ENCODE measurements at places on chromosomes 6 and 20.

DNA sequence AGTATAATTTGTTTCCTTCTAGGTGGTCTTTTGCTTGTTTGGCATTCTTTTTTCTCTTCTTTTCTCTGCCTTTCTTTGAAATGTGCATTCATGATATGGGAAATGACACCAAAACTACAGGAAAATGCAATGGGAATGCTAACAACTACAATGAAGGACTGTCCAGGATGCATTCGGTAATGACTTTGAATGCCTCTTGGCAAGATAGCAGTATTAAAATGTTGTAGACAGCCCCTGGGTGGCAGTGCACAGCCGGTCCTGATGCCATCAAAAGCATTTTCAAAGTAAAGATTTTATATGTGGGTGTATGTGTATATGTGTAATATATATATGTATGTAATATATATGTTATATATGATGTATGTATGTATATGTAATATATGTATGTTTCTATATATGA lies 218.8 kb upstream of the MMS22L start:
- no peak for DNase-seq

GRCh38 chr6:15481390-15482291 lies 181.2 kb downstream of the DTNBP1 start:
- DNase-seq: no peak

GRCh38 chr6:162219266-162219665 lies 508.3 kb downstream of the PRKN start:
- DNase-seq: no peak

DNA sequence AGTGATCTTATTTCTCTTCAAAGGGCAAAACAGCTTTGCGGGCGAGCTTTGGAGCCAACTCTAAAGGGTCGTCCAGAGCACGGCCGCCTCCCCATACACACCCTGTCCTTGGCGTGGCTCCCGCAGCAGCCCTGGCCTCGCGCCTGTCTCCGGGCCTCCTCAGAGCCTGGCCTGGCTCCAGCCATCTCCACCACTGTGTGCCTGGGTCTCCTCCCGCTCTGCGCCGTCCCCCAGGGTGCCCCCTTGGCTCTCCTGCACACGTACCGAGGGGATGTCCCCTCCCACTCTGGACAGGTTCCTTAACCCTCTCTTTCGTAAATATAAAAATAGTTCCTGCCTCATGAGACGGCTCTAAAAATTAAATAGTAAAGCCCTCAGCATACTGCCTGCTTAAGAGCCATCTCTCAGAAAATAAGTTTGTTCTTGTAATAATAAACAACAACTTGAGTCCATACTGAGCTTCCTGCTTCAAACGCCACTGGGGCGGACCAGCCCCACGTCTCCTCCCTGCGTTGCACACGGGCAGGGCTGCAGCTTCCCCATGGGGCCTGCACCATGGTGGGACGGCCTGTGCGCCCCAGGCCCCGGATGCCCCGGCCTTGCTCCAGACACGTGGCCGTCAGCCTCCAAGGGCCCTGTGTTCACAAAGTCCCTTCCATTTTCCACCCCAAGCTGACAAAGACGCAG lies 226.2 kb downstream of the TTLL2 start:
- DNase-seq: no peak

- no peak for DNase-seq
These were observed 16.8 kb downstream of the USP45 start for GRCh38 chr6:99498421-99498820.

- DNase-seq: no peak
These were observed 11.9 kb downstream of the ZNF335 start for GRCh38 chr20:45959956-45960630.

GRCh38 chr20:19828232-19828631 lies 70.2 kb downstream of the RIN2 start:
- DNase-seq: no peak

DNA sequence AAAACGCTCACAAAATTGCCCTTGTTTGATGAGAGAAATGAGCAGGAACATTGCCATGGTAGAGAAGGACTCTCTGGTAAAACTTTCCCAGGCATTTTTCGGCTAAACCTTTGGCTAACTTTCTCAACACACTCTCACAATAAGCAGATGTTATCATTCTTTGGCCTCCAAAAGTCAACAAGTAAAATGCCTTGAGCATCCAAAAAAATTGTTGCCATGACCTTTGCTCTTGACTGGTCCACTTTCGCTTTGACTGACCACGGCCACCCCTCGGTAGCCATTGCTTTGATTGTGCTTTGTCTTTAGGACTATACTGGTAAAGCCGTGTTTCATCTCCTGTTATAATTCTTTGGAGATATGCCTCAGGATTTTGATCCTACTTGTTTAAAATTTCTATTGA lies 41.1 kb upstream of the PREP start:
- no peak for DNase-seq

- no peak for DNase-seq
These were observed 238.7 kb upstream of the RREB1 start for GRCh38 chr6:6869094-6869493.

GRCh38 chr20:34110025-34110744 lies 1.9 kb downstream of the EIF2S2 start:
- DNase-seq: no peak

- no peak for DNase-seq
These were observed 11.0 kb downstream of the TNFAIP3 start for GRCh38 chr6:137878029-137878428.

GRCh38 chr20:54162378-54163009 lies 11.3 kb downstream of the CYP24A1 start:
- DNase-seq: no peak

- no peak for DNase-seq
These were observed 101.0 kb upstream of the VSTM2L start for GRCh38 chr20:37801921-37802320.

DNA sequence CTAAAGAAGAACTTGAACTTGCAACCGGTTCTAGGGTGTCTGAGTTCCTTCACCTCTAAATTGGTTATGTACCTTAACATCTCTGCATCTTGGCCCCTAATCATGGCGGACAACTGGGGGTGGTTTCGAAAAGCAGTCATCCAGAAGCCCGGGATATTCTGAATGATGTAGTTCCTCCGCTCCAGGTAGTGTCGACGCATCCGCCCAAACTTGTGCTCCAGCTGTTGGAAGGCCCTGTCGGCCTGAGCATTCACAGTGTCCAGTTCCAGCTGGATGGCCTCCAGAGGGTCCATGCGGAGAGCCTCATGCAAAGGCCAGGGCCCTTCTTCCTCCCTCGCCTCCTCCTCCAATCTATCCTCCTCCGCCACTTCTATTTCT lies 887 bp downstream of the TSPYL1 start:
- DNase-seq: no peak

DNA sequence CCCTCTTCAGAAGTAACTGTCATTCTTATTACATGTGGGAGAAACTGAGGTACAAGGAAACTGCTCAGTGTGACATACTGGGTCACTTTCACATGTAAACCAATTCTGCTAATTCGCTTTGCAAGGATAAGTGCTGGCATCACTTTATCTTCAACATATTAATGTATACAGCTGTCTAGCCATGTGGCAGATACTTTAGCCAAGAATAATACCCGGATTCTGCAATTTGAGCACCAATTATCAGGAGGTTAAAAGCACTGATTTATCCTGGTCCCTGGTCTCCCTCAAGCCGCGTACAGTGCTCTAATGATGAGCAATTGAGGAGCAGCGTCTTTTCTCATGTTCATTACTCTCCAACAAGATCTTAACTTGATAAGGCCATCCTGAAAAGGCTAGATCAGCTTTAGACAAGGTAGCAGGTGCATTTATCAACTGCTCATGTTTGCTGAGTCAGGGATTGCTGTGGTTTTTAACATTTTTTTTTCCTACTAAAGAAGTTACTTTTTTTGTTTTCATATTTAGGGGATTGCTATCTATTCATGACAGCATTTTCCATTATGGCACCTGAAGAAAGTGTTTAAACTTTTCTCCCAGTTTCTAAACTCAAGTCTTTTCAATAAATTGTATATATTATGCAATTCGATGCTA lies 1066.3 kb upstream of the MAP3K7 start:
- DNase-seq: no peak

- peak; percentile 49 for DNase-seq
These were observed 12.9 kb upstream of the ZNF343 start for GRCh38 chr20:2521369-2522305.

DNA sequence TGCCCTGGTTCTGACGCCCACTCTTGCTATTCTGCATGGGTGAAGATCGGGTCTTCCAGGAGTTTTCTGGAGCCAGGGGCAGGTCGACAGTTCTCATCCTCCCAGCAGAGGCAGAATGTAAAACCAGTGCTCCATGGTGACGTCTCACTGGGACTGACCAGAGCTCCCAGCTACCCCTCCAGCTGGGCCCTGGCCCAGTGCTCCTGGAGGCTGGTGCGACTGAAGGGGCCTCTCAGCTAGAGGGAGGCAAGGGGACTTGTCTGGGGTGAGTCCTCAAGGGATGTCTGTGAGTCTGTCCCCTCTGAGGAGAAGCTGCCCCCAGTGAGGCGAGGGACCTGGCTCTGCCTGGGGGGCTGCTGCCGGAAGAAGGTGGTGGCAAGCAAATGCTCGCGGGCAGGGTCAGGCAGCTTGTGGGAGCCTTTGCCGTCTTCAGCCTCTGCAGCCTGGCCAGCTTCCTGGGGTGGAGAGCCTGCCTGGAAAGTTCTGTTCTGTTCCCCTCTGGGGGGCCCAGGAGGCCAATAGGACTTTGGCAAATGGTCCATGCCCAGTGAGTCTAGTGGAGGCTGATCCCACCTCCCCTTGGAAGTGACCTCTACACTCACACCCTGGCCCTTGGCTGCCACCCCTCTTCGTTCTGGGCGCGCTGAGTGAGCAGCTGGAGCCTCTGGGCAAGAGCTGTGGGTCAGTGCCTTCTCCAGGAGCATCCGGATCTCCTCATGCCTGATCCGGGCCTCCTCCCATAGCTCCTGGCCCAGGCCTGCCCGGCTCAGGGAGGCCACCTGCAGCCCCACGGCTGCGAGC lies 47.5 kb downstream of the KIAA1755 start:
- DNase-seq: no peak

DNA sequence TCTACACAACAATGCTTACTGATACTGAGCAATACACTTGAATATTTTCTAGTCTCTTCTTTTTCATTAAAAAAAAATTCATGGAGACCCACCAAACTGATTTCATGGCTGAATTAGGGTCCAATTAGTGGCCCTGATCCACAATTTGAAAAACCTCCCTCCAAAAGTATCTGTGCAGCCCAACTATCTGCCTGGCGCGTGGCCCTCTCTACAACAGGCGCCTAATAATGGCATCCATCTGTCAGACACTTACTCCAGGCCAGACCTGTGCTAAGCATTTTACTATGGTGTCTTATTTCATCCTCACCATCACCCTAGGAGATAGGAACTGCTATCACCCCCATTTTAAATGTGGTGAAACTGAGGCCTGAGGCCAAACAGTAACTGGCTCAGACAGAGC lies 14.0 kb downstream of the TFEB start:
- DNase-seq: no peak

- DNase-seq: peak; percentile 69
These were observed 199.2 kb upstream of the NT5E start for GRCh38 chr6:85250586-85251220.

GRCh38 chr6:88823998-88824397 lies 139.4 kb downstream of the RNGTT start:
- peak; percentile 73 for DNase-seq

DNA sequence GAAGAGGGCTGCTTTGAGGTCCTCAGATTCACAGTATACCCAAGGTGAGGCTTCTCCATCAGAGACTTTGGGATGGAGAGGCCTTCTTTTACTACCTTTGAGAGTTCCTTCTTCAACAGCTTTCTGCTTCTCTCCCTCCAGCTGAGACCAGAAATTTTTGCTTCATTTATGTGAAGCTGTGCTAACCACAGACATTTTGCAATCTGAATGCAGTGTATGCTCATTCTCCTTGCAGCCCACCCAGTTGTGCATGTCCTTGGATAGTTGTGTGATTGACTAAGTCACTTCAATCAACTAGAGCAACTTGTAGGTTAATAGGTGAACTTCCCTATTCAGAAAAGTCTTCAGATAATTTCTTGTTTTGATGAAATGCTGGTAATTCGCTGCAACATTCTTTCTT lies 20.1 kb downstream of the DCBLD1 start:
- peak; percentile 43 for DNase-seq

DNA sequence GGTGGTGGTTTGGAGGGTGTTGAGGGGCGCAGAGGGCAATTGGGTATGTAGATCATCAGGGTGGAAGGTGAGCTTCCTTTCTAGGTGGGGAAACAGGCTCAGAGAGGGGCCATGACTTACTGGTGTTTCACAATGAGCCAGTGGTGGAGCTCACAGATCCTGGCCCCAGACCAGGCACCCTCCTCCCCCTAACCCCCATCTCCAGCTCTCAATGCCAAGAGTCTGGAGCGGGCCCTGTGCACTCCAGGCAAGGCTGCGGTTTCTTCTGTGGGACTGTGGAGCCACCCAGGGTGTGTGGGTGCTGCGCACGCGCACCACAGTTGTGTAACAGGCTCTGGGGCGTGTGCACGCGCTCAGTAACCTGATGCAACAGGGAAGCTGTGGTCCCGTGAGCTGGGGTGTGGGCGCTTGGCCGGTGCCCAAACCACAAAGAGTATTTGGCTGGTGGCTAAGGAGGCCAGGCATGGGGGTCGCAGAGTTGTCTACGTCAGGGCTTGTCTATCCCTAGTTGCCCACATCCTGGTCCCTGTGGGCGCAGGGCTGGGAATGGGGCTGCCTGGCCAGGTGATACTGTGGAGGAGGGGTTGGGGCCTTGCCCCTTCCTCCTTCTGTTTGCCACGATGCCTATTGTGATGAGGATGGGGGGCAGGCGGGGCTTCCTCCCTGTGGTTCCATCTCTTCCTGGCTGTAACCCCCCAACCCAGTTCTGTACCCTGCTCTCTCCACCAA lies 37.5 kb upstream of the MRPS18A start:
- DNase-seq: peak; percentile 97

DNA sequence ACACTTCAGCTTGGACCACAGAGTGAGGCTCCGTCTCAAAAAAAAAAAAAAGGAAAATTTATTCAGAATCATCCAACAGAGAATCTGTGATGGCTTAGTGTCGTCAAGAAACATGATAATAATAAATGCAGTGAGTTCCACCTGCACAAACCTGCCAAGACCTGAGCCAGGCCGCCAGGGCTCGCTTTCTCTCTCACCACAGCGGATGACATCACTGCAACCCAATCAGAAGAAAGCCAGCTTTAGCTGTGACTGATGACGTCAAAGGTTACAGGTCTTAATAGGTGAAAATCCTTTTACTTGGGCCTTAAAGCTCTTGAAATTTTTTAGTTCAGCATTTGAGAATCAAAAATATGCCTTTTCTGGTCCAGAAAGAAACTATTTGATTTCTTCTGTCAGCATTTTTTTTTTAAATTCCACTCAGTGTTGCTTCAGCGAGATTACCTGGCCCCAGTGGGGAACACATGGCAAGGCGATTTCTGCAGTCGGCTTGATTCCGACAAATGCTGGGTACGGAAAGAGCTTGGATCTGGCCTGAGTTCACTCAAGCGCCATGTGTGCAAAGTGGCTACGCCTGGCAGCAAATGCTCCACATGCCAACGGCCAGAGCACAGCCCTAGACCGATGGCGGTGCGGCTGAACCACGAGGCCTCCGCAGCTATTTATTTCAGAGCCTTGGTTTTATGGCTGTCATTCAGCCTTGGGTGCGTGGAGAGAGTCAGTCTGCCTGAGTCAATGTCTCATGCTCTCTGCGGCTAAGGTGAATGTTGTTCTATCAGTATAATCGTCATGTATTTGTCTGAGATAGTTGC lies 105.7 kb upstream of the QKI start:
- no peak for DNase-seq

- no peak for DNase-seq
These were observed 195.9 kb upstream of the SULF2 start for GRCh38 chr20:47981222-47981621.

- peak; percentile 97 for DNase-seq
These were observed 70.7 kb downstream of the PDE7B start for GRCh38 chr6:135922174-135922573.
